ENCODE measurements at places on chromosomes 4 and X.

GRCh38 chrX:128781506-128781905 lies 729.3 kb upstream of the ACTRT1 start:
- DNase-seq = peak; percentile 46

- no peak for DNase-seq
Measured at GRCh38 chr4:119113033-119113655, 22.5 kb upstream of the MYOZ2 start.

GRCh38 chrX:45240301-45240700 lies 39.6 kb upstream of the DIPK2B start:
- no peak for DNase-seq

GRCh38 chrX:8946563-8946962 lies 87.4 kb downstream of the FAM9B start:
- DNase-seq = no peak

DNA sequence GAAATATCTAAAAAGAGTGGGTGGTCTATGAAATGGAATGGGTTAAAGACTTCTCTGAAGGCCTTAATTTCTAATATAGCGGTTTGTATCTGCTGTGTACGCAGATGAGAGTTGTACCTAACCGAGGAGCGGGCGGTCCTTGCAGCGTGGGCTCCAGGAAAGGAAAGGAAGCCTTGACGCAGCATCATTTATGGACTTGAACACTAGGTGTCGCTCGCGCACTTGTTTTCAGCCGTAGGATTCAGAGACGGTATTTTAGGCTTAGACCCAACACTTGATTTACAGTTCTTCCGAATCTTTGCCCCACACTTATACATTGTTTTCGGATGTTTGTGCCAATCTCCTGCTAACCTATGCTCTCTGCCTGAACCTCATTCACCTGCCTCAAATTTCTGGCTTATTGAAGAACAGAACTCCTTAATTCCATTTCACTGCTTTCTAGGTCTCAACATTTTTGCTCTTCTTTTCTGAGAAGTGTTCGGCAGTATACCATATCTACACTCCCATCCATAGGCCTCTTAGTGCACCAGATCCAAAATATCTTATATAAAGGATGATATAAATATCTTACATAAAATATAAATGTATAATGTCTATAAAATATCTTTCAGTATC lies 48.9 kb upstream of the AADAT start:
- DNase-seq = peak; percentile 64

GRCh38 chr4:1504595-1505500 lies 98.6 kb upstream of the NKX1-1 start:
- DNase-seq = no peak

- DNase-seq = no peak
Measured at GRCh38 chr4:5958199-5958735, 60.0 kb downstream of the C4orf50 start.

DNA sequence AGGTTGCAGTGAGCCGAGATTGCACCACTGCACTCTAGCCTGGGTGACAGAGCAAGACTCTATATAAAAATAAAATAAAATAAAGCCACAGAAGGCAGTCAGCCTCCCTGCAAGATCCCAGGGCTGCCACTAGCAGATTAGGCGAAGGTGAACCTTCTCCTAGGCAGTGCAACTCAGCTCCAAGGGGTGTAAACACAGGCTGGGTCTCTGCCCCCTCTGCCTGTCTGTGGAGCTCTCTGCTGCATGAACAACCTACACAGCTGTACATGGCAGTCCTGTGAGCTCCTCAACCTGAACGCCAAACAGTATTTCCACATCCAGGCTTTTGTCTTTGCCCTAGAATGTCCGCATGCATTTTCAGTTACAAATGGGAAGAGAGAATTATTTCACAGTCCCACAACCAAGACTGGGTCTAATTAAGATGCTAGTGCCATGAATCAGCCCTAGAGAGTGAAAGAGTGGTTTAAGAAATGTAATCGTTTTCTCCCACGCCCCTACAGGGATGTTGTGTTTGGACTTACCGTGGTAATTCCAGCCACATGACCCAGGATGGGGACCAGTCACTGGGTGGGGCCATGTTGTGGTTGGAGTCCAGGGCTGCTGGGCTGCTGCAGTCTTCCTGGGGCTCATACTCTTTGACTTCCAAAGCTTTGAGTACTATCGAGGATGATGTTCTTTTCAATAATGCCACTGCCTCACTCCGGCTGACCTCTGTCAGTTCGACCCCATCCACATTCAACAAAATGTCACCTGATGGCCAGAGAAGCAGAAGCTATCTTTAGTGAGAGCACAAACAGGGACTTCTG lies 99.0 kb downstream of the FIP1L1 start:
- DNase-seq = no peak

- peak; percentile 18 for DNase-seq
Measured at GRCh38 chr4:156298230-156298629, 344.6 kb upstream of the CTSO start.

DNA sequence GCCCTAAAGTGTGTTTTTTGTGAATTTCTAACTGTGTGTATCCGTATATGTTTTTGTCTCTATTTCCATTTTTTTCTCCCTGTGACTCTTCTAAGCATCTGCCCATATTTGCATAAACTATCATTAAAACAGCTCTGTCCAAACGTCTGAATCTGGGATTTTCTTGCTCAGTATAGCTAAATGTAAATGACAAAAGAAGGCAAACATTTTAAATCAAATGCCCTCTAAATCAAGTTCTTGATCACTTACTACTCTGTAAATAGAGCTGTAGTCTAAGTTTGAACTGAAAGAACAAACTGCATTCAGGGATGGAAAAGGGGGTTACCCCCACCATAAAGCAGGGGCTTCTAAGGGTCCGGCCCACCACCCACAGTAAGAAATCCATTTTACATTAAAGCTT lies 432.0 kb upstream of the FAM241A start:
- no peak for DNase-seq

DNA sequence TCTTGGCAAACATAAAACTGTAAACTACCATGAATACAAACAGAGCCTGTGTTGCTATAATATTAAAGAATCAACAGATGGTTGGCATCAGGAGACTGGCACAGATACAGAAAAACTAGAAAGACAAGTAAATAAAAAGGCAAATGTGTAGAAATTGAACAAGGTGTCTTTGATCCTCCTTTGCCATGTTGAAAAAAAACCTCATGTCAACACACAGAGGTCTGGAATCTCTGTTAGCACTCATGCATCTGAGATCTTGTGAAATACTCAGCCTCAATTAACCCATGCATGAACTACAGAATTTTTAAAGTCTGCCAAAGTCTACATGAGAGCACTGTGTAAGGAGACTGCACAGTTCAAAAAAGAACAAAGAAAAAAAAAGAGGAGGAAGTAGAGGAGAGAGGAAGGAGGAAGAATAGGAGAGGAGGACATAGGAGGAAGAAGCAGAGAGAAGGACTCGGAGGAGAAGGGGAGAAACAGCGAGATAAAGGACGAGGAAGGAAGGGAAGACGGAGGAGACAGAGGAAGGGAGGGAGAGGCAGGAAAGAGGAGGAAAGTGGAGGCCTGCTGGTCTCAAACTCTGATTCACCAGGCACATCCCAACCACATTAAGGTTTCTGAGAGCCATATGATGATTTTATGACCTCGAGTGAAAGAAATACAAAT lies 52.8 kb downstream of the PRDM5 start:
- DNase-seq = no peak

All from NCI-H1694 (cell line).